ENCODE measurements at places on chromosomes 6 and 20. TPM values are rescaled to one million over a fixed set of nuclear protein-coding genes. Genes with fewer than 3 reads are reported as not detected.

TSHZ2 gene
- total RNA-seq: 12.6 TPM

- no peak overlapping the region for H3K4me3 ChIP-seq
- H3K4me1 ChIP-seq: no peaks in the 10 kb centered on the region
- H3K36me3 ChIP-seq: peaks cover 100% of the 10 kb centered on the region
- no peak overlapping the region for H3K27ac ChIP-seq
These were observed 25.3 kb downstream of the PGM3 start for GRCh38 chr6:83167726-83168278.

DNA sequence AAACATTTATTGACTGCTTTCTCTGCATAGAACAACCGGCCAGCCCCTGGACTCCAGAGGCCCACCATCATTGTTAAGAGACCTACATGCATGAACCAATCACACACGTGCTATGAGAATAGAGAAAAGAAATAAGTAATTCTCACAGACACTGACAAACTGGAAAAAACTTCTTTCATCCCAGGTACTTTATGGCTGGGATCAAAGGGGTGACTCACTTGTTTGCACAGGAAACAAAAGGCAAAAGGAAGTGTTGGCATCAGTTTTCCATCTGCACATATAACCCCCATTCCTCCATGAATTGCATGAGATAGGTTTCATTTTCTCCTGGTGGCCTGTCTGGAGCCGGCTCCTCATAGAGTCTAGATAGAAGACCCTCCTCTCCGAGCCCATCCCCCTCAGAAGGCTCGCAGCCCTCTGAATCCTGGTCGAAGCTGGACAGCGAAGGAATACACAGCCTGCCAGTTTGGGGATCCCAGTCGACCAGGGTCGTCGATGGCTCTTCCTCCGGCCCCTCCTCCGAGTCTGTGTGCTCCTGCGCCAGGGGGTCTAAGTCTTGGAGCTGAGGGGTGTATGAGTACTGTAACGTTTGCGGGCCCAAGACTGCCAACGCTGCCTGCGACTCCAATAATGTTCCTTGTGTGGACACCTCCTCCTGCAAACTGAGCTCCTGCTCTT lies 43.3 kb downstream of the IL20RA start:
- H3K4me3 ChIP-seq: no peak overlapping the region
- H3K36me3 ChIP-seq: no peaks in the 10 kb centered on the region
- H3K4me1 ChIP-seq: no peaks in the 10 kb centered on the region
- no peaks in the 10 kb centered on the region for H3K27me3 ChIP-seq

ERVFRD-1 gene
- total RNA-seq: 0.65 TPM

DNA sequence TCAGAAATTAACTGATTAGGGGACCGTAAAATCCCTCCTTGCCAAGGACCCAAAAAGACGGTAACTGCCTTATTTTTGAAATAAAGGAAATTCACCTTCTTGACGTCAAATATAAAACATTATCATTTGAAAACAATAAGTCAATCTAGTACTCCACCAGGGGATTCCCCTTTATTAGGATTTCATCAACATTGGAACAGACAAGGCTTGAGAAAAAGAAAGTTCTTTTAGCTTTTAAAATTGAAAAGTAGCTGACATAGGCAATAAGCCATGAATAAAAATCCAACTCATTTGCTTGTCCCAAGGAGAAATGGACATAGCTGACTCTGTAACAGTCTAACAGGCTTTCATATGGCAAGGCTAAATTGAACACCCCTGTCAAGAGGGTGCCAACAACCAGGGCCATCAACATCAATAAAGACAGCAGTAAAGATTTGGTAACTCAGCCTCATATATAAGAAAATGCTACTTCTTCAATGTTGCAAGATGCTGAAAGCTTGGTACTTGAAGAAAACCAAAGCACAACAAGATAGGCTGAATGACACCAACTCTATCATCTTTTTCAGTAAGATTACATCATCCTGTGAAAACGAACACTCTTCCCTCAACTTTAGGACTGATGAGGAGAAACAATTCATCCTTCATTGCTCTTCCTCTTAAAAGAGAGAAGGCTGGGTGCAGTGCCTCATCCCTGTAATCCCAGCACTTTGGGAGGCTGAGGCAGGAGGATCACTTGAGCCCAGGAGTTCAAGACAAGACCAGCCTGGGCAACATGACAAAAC lies 121.0 kb upstream of the PRDM1 start:
- no peaks in the 10 kb centered on the region for H3K27me3 ChIP-seq
- no peak overlapping the region for H3K27ac ChIP-seq
- H3K4me1 ChIP-seq: no peaks in the 10 kb centered on the region
- H3K4me3 ChIP-seq: no peak overlapping the region
- DNase-seq: no peak
